HuH-7 (cell line): ENCODE measurements at places on chromosomes 1 and 21.

DNA sequence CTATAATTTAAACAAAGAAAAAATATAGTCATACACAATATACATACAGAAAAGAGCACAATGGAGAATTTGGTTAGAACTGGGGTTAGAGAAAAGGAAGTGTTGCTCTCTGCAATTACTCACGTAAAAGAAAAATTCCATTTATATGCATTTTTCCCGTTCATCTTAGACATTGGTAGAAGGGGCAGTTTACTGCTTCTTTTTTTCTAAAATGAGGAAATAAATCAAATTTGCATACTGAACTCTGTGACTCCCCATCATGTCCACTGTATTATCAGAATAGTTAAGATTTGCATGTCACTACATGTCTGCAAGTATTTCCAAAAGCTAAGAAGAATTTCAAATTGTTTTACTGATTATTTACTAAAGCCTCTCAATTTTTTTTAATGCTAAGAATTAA, 44.1 kb upstream of the C1orf105 start:
- no peak for DNase-seq

GRCh38 chr1:152182431-152182830, 23.4 kb upstream of the RPTN start:
- no peak for DNase-seq

GRCh38 chr1:203995228-203995627, 77.7 kb upstream of the SOX13 start:
- DNase-seq, result no peak

DNA sequence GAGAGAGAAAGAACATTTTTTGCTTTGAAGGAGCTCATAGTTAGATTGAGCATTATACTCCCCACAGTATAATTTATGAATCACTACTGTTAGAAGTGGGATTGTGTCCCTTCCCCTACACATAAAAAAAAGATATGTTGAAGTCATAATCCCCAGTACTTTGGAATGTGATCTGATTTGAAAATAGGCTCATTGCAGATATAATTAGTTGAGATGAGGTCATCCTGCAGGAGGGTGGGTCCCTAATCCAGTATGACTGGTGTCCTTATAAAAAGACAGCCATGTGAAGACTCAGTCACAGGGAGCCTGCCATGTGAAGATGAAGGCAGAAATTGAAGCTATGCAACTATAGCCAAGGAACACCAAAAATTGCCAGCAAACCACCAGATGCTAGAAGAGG, 76.4 kb downstream of the TGFB2 start:
- DNase-seq, result no peak

GRCh38 chr1:32345289-32345827, 9.3 kb upstream of the MARCKSL1 start:
- no peak for DNase-seq

GRCh38 chr1:91501523-91501851, 836 bp downstream of the CDC7 start:
- no peak for DNase-seq
